ENCODE measurements at places on chromosomes 1 and 21. TPM values are rescaled to one million over a fixed set of nuclear protein-coding genes. Genes with fewer than 3 reads are reported as not detected.

DNA sequence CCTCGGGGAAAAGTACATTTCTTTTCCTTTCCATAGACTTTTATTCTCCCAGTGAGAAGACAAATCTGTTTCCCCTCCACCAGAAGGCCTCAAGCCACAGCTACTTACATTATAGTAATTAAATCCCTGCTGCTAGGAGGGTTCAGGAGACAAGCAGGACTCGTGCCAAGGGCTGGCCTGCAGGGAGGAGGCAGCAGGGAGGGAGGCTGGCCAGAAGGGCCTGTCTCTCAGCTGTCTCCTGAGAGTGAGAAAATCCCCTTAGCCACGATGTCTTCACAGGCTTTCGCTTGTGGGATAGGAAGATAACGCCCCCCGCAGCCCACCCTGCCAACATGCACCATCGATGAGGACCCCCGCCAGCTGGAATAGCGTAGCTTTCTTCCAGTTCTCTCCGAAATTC, 14.0 kb downstream of the KCNN3 start:
- no peak overlapping the region for H3K27ac ChIP-seq
- no peaks in the 10 kb centered on the region for H3K27me3 ChIP-seq
- peaks cover 12% of the 10 kb centered on the region for H3K4me1 ChIP-seq
- DNase-seq: no peak
- no peak overlapping the region for H3K4me3 ChIP-seq

GRCh38 chr1:70528590-70529333, 117.7 kb downstream of the CTH start:
- no peak for DNase-seq
- H3K4me3 ChIP-seq: no peak overlapping the region
- H3K36me3 ChIP-seq: no peaks in the 10 kb centered on the region
- peak overlapping the region; percentile 9 for H3K27ac ChIP-seq
- H3K27me3 ChIP-seq: peaks cover 15% of the 10 kb centered on the region

- no peak overlapping the region for H3K4me3 ChIP-seq
- H3K4me1 ChIP-seq: peaks cover 13% of the 10 kb centered on the region
- no peak for DNase-seq
- no peak overlapping the region for H3K27ac ChIP-seq
- H3K36me3 ChIP-seq: no peaks in the 10 kb centered on the region
- peaks cover 50% of the 10 kb centered on the region for H3K27me3 ChIP-seq
Measured at GRCh38 chr1:38291906-38292521, 245.4 kb upstream of the POU3F1 start.

DNA sequence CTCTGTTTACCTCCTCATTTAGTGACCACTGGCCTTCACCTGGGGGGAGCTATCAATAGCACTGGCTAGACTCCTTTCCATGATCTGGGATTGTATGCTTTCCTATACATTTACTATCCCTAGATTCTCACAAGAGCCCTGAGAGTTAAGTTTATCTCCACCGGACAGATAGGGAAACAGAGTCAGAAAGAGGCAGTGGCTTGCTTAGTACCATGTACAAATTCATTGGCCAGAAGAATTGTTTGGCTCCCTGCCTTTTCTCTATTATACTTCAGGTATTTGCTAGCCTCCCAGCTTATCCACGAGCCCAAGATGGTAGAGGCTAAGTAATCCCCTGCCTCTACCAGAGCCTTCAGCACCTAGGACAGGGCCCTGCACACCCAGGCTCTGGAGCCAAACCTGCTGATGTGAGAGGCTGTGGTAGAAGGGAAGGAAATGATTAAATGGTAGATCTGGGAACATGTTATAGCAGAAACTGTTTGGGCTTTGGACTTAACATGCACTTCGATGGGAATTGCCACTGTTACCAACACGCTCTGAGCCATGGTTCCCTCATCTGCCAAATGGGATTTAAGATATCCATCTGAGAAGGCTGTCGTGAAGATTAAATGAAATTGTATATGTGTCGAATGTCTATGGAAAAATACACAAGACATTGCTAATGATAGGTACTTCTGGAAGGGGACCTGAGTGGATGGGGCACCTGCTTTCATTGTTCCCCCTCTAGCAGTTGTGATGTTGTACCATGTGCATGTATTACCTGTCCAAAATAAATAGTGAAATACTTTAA, 3.1 kb upstream of the BLACAT1 start:
- peaks cover 23% of the 10 kb centered on the region for H3K4me1 ChIP-seq
- no peak overlapping the region for H3K4me3 ChIP-seq
- peak; percentile 26 for DNase-seq
- H3K36me3 ChIP-seq: peaks cover 3% of the 10 kb centered on the region
- no peak overlapping the region for H3K27ac ChIP-seq

RNF223 gene
- total RNA-seq: not detected

DNA sequence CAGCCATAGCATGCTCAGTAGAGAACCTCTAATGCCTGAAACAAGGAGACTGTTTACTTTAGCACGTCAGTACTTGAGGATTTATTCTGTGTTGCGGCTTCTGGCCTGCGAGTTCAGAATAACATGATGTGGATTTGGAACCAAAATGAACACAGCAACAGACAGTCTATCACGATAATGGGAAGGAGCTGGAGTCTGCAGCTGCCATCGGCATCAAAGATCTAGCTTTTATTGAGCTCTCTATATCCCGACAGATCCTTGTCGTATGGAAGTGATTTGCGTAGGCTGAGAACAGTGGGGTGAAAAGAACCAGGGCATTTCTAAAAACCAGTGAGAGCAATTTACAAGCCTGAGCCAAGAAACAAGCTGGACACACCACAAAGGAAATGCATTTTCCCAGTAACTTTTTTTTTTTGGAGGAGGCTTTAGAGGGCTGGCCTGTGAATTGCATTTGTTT, 294.2 kb downstream of the KIF26B start:
- H3K4me1 ChIP-seq: no peaks in the 10 kb centered on the region
- no peak overlapping the region for H3K27ac ChIP-seq
- no peak overlapping the region for H3K4me3 ChIP-seq
- no peaks in the 10 kb centered on the region for H3K36me3 ChIP-seq

DNA sequence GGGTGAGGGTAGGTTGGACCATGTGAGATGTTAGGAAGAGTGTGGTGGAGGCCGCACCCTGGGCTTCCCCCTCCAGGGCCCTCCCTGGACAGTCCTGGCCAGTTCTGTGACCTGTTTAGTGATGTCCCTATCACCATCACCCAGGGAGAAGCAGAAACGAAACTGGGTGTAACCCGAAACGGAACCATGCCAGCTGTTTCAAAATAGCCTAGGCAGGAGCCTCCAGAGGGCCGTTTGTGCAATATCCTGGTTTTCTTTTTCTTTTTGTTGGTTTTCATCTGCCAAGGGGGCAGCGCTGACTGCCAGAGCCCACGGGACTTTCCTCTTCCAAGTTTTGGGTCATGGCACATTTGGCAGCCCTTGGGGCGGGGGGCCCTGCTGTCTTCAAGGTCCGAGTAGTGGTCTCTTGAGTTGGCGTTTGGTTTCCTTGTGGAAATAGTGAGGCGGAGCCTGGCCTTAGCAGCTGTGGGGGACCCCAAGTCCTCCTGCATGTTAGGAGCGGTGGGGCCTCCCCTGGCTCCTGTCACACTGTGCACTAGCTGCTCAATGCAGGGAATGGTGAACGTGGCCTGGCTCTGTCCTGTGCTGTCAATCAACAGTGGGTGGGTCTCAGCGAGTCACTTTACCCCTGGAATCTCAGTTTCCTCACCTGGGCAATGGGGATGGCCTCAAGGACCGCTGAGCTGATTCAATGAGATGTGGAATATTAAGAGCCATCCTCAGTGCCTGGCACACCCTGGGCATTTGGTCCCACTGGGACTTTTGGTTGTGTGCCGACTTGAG, 90.7 kb downstream of the ARHGEF10L start:
- no peaks in the 10 kb centered on the region for H3K4me1 ChIP-seq
- DNase-seq: no peak
- no peaks in the 10 kb centered on the region for H3K36me3 ChIP-seq
- H3K4me3 ChIP-seq: no peak overlapping the region
- H3K27me3 ChIP-seq: peaks cover 2% of the 10 kb centered on the region

DNA sequence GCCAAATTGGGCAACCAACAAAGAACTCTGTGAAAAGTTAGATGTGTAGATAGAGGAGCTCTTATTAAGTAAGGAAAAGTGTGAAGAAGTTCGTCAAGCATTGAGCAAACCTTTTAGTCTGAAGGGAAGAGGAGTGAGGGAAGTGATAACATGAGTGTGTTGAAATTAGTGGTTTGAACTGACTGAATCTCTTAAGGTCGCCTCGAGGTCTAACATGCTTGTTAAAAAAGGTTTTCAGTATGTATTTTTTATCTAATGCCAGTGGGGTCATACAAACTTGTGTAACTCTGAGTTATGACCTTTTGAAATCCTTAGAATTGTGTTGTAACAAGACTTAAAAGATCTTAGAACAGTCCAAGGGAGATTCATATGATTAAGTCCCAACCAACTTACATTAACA, 34.1 kb downstream of the SOAT1 start:
- no peaks in the 10 kb centered on the region for H3K27me3 ChIP-seq
- H3K27ac ChIP-seq: no peak overlapping the region
- H3K36me3 ChIP-seq: peaks cover 24% of the 10 kb centered on the region
- no peak for DNase-seq
- peaks cover 19% of the 10 kb centered on the region for H3K4me1 ChIP-seq

DNA sequence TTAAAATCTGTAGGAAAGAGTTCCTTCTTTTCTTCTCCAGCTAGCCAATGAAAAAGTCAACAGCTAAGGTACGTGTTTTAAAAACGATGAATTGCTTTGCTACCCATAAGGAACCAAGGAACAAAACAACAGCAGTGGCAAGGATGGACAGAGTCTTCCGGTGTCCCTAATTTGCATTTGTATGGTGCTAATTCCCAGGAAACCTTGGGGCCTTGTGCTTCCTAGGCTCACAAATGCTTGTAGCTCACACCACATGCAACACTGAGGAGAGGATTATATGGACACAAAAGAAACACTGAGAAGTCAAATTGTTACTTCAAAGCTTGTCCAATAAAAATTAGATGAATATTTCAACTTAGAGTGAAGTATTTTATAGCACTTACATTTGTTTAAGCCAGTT, 1.8 kb upstream of the PGBD5 start:
- H3K36me3 ChIP-seq: no peaks in the 10 kb centered on the region
- no peak overlapping the region for H3K4me3 ChIP-seq
- DNase-seq: no peak

GRCh38 chr1:227369102-227369760, 50.9 kb upstream of the CDC42BPA start:
- no peak overlapping the region for H3K27ac ChIP-seq
- H3K36me3 ChIP-seq: no peaks in the 10 kb centered on the region
- H3K27me3 ChIP-seq: peaks cover 3% of the 10 kb centered on the region

GRCh38 chr1:29415156-29415830, 179.0 kb downstream of the PTPRU start:
- H3K27me3 ChIP-seq: peaks cover 10% of the 10 kb centered on the region
- no peak overlapping the region for H3K4me3 ChIP-seq
- H3K4me1 ChIP-seq: no peaks in the 10 kb centered on the region

CFAP141 gene
- total RNA-seq: not detected

AQP10 gene
- not detected for total RNA-seq

DNA sequence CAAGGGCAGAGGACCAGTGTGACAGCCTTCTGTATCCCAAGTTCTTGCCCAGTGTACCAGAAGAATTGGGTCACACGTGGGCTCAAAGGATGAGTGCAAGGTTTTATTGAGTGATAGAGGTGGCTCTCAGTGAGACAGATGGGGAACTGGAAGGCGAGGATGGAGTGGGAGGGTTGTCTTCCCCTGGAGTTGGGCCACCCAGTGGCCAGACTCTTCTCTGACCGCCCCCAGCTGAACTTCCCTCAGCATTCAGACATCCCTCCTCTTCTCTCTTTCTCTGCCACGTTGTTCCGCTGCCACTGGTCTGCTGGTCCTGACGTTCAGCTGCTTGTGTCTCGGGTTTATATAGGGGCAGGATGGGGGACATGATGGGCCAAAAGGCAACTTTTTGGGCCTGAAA, 150.1 kb upstream of the IVNS1ABP start:
- no peak overlapping the region for H3K27ac ChIP-seq
- H3K4me3 ChIP-seq: no peak overlapping the region
- H3K36me3 ChIP-seq: no peaks in the 10 kb centered on the region
- no peak for DNase-seq
- H3K27me3 ChIP-seq: peaks cover 1% of the 10 kb centered on the region
- H3K4me1 ChIP-seq: no peaks in the 10 kb centered on the region

- H3K4me1 ChIP-seq: peaks cover 42% of the 10 kb centered on the region
- no peak overlapping the region for H3K27ac ChIP-seq
- no peak for DNase-seq
- no peak overlapping the region for H3K4me3 ChIP-seq
- no peaks in the 10 kb centered on the region for H3K27me3 ChIP-seq
Measured at GRCh38 chr1:89912073-89912472, 82.8 kb upstream of the ZNF326 start.

DNA sequence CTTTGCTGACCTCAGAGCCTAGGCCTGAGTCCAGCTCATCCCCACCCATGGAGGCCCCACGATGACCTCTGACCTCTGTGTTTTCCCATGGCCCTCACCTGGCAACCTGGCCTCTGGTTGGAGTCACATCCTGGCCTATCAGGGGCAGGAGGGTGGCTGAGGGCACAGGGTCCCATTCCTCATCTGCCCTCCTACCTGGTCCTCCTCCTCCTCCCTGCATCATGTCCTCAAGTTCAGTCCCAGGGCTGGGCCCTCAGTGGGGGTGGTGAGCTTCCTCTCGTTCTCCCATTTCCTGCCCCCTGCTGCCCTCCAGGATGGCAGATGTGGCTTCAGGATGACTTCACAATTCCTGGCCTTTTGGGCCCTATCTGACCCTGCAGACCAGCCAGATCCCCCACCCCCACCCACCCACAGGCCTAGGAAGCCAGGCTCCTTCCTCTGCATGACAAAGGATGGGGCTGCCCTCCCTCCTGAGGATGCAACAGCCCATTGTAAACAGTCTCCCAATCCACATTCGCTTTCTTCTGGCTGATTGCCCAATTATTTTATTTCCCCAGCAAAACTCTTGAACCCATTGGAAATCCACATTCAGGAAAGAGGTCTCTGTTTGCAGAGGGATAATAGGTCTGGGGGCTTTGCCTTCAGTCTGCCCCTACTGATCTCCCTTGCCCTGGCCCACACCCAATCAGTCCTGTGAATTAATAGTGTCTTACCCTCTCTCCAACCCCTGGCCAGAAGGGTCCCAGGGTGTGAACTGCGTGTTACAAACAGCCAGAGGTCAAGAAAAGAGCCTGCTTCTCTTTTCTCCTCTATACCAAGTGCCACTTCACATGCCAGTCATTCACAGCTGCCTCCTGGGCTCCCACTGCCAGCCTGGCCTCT, 10.3 kb upstream of the LEFTY1 start:
- H3K27ac ChIP-seq: peak overlapping the region; percentile 97
- no peaks in the 10 kb centered on the region for H3K36me3 ChIP-seq
- no peak for DNase-seq
- H3K27me3 ChIP-seq: no peaks in the 10 kb centered on the region

Data from naive thymus-derived CD8-positive, alpha-beta T cell (primary cell).